Activated CD8-positive, alpha-beta memory T cell treated with anti-CD3 and anti-CD28 coated beads for 24 hours (primary cell): ENCODE measurements at places on chromosomes 5 and 9.

DNA sequence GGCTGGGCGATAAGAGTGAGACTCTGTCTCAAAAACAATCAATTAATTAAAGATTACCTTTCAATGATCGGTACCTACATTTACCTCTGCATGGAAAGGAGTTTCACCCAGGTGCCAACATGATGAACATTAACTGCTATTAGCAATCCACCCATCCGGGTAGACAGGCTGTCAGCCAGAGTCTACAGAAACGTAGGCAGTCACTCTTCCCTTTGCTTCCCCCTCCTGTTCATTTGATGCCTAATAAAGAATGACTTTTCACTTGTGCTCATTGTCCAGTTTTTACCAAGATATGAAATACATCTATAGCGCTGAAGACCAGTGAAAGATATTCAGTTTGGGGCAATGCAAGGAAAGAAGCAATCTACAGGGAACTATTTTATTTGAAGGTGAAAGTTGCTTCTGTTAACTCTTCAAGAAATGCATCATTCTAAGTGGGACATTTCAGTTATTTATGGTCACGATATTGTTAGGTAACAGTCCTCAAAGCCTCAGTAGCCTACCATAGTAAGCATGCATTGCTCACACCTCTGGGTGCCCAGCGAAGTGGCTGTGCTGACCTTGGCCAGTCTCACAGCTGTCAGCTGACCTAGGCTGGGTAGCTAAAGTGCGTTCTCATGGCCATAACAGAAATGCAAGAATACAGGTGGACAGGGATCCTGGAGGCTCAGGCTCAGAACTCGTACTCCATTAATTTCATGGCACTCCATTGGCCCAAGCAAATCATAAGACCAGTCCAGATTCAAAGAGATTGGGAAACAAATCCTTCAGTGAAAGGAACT, 87.2 kb upstream of the DMRT1 start:
- DNase-seq, result no peak

- no peak for DNase-seq
These were observed 33.0 kb downstream of the PPARGC1B start for GRCh38 chr5:149762958-149763630.

GRCh38 chr5:168085261-168086031, 206.0 kb upstream of the WWC1 start:
- no peak for DNase-seq

DNA sequence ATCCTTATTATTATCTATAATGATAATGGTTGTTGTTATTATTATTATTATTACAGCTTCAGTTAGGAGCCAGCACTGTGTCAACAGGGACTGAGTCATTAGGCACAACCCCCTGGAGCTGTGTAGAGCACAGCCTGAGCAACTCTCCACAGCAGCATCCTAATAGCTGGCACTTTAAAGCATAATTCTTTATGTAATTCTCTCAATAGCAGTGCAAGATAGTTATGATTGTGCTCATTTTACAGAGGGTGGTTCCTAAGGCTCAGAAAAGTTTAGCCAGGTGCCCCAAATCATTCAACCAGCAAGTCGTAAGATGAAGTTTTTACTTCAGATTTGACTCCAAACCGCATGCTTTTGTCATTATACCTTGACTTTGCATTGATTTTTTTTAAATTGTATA, 390.3 kb downstream of the ANXA1 start:
- DNase-seq, result no peak

- no peak for DNase-seq
These were observed 4.2 kb downstream of the ASS1 start for GRCh38 chr9:130448771-130449603.

- DNase-seq, result no peak
These were observed 417.3 kb downstream of the RASEF start for GRCh38 chr9:82645600-82645999.

DNA sequence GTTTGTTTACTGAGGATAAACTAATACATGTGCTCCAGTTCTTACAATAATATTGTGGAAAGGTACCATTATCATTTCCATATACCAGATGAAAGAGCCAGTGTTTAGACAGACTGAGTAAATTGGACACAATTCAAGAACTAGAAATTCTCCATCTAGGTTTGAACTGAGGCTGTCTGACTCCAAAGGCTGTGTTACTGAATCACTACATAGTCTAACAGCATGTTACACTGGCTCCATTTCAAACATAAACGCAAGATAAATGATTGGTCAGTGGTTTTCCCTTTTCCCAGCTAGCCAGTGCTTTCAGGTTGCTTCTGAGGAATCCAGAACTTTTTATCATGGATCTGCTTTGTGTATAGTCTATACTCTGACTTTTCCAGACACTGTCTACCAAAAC, 8.1 kb downstream of the SPDL1 start:
- DNase-seq, result no peak

DNA sequence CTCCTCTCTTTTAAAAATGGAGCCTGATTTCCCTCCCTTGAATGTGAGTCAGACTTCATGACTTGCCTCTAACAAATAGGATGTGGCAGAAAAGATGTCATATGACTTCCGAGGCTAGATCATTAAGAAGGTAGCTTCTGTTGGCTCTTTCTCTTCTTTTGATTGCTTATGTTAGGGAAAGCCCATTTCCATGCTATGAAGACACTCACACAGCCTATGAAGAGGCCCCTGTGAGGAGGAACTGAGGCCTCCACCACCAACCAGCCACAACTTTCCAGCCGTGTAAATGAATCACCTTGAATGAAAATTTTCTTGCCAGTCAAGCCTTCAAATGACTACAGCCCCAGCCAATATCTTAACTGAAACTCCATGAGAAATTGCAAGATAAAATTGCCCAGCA, 413.4 kb downstream of the TMEM38B start:
- no peak for DNase-seq

- no peak for DNase-seq
These were observed 433.4 kb upstream of the BRINP1 start for GRCh38 chr9:119802621-119803020.

- no peak for DNase-seq
These were observed 21.8 kb downstream of the C9 start for GRCh38 chr5:39342460-39342859.

- no peak for DNase-seq
These were observed 2209.2 kb downstream of the MAT2B start for GRCh38 chr5:165714598-165714997.

DNA sequence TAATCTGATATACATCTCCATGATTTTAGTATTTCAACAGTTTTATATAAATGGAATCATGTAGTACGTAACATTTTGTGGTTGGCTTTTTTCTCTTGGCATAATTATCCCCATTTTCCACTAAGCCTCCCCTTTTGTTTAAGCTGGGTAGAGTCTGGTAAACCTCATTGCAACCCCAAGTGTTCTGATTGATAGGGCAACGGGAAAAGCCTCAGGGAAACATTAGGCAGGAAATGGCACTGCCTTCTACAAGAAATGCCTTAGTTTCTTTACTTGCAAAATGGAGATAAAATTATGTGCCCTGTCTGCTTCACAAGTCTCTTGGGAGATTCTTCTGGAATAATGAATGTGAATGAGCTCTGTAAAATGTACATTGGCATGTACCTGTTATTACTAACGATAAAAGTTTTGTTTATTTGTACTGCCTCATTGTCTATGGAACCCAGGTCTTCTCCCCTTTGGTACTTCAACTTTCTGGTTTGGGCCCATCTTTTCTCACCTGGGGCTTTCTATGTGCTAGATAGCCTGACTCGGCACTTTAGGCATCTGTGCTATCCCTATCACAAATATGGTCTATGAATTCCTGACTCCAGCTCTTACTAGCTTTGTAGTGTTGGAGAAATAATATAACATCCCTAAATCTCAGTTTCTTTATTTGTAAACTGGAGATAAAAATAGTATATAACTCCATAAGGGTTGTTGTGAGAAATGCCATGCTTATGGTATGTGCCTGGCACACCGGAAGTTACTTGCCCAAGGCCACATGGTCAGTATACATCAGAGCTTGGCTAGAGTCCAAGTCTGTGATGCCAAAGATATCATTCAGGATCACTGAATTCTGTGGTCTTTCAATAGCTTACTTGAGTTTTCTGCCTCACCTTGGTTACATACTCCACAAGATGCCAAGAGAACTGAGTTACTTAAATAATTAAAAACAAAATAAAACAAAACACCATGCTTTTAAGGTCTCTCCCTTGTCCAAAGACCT, 48.2 kb upstream of the ZNF169 start:
- no peak for DNase-seq

DNA sequence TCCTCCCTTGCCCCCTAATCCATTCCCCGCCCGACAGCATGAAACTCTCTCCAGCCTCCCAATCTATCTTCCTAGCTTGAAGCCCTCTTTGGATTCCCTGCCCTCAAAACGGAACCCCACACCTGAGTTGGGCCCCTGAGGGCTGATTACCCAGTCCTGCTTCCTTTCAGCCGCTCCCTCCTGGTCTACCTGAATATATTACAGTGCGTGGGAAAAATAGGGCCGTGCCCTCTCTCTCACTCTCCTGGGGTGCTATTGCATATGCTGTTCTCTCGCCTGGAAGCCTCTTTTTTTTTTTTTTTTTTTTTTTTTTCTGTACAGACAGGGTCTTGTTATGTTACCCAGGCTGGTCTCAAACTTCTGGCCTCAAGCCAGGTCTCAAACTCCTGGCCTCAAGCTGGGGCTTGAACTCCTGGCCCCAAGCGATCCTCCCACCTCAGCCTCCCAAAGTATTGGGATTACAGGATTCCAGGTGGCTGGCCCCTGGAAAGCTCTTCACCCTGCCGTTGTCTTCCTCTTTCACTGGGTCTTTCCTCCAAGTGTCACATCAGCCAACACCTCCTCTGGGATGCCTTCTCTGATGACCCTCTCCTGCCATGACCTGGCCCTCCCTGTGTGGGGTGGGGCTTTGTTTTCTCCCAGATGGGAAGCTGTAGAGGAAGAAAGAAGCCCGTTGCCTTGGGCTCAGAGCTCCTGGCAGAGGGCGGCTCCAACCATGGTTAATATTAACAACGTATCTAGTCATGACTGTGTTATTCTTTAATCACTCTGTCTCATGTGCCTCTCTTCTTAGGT, 8.2 kb downstream of the DNM1 start:
- DNase-seq, result no peak

DNA sequence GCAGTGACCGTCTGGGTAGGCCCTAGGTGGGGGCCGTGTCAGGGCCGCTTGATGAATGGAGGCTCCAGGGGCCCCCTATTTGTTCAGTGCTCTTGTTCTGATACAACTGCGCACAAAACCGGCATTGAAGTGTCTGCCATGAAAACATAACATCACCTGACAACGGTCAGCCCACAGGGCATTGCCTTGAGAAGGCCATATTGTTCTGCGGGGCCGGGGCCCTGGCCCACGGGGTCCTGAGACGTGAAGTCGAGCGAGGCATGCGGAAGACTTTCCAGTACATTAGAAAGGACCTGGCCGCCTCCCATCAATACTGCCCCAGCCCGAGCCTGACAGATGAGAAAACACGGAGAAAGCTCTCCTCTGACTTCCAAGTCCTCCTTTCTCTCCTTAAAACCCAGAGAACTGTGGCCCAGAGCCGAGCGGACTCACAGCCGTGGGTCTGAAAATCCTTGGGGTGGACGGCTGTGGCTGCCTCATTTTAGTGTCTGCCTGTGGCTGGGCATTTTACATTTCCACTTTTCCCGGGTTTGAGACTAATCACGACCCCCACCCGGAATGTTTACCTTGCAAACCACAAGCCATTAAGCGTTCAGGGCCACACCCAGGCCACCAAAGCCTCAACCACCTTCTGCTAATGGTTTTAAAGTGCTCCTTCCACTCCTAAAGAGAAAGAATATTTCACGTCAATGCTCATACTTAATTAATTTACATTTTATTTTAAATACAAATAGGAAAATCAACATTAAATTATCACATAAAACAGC, 391.0 kb upstream of the IRX2 start:
- no peak for DNase-seq

DNA sequence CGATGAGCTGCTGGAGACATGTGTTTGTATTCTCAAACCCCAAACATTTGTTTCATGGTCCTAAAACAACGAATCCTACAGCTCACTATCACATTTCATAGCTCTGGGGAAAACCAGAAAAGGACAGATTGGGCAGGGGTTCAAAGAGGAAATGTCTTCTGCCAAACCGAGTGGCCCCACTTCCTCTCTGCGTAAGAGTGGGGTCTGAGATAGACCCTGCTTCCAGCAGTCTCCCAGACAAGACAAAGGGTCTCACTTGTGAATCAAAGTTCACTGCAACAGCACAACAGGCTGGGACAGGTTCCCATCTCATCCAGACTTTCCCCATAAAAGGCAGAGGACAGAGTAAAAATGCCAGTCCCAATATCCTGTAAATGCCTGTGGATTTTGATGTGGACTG, 276.2 kb upstream of the SLC24A2 start:
- DNase-seq, result no peak

- DNase-seq, result no peak
These were observed 1.9 kb downstream of the NR5A1 start for GRCh38 chr9:124505006-124505900.

DNA sequence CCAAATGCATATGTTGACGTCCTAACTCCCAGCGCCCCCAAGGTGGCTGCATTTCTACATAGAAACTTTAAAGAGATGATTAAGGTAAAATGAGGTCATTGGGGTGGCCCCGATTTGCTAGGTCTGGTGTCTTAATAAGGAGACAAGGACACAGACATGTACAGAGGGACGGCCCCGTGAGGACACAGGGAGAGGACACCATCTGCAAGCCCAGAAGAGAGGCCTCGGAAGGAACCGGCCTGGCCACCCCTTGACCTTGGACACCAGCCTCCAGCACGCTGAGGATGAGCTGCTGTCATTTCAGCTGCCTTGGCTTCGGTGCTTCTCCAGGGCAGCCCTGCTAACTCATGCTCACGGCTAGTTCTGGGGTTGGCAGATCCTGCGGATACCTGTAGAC, 73.2 kb downstream of the MRPL36 start:
- DNase-seq, result peak; percentile 43

- no peak for DNase-seq
These were observed 588 bp upstream of the BRINP1 start for GRCh38 chr9:119369680-119370366.

DNA sequence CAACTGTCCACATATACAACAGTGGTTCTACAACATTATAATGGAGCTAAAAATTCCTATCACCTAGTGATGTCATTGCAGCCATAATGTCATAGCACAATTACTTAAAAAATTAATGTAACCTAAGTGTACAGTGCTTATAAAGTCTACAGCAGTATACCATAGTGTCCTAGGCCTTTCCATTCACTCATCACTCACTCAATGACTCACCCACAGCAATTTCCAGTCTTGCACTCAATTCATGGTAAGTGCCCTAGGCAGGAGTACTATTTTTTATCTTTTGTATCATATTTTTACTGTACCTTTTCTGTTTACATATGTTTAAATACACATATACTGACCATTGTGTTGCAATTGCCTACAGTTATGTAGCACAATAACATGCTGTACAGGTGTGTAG, 9.6 kb upstream of the PUM3 start:
- DNase-seq, result no peak
